NCI-H748 treated with DMSO at 0.1 percent for 48 hours (cell line): ENCODE measurements at places on chromosomes 11 and 22.

DNA sequence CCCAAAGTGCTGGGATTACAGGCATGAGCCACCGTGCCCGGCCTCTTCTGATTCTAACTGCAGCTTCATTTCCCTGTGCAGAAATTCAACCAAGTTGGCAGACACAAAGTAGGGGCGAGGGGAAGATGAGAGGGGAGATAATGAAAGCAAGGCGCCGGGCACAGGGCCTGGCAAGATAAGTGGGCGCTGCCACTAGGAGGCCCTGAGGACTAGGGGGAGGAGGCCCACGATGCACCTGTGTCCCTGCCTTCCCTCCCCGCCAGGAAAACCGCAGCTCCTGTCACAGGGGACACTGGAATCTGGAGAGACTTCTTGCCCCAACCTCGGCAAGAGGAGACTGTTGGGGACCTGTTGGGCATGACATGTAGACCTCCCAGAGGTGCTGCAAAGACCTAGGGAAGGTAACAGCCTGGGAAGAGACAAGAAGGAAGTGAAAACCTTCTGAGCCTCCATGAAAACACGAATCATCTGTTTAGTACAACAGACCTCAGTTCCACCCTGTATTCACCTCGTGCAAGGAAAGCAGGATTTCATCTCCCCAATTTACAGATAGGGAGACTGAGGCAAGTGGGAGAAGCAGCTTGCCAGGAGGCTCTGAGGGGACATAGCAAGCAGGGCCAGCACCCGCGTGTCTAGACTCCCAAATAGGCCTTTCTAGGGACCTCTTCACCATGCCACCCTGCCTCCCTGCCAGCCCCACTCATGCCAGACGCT, 3.1 kb upstream of the LGALS1 start:
- DNase-seq: no peak

- DNase-seq: no peak
Observed at GRCh38 chr11:86999859-87000753, 37.6 kb upstream of the TMEM135 start.

GRCh38 chr11:94449029-94449428, 44.6 kb downstream of the MRE11 start:
- no peak for DNase-seq

- DNase-seq: no peak
Observed at GRCh38 chr11:28043930-28044709, 63.8 kb downstream of the KIF18A start.

- no peak for DNase-seq
Observed at GRCh38 chr11:11857769-11858168, 16.0 kb downstream of the USP47 start.

DNA sequence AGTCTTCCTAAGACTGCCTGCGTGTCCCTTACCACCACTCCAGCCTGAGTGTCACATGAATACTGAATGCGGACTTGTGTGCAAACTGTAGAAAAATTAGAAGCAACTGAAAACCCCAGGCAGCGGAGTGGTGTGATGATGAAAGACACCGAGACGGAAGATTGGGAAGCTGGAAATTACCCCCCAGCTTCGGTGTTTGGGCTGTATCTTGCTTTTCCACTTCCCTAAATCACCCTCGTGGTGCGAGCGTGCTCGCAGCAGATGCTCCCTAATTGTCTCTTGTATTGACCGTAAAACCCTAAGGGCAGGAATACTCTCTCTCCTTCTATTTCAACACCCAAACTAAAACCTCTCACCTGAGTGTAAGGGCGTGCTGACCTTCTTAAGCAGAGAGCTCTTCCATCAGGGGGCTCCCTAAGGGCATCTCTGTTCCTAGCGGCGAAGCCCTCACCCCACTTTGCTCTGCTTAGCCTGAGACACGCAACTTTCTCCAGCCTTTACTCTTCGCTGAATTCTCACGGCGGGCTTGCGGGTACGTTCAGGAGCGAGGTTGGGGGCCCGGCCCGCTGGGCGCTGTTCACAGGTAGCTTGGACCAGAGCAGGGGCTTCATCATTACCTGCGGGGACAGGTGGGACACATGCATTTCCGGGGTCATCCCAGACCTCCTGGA, 62.4 kb downstream of the CRYBB2 start:
- no peak for DNase-seq
